ENCODE measurements at places on chromosomes 6 and 20. TPM values are rescaled to one million over a fixed set of nuclear protein-coding genes. Genes with fewer than 3 reads are reported as not detected.
A peak's percentile ranks its signal among the peaks of the same experiment; 100 is the strongest.

RAET1E gene
- not detected for total RNA-seq

SLC44A4 gene
- not detected for total RNA-seq

COL10A1 gene
- total RNA-seq = not detected

NKAIN4 gene
- total RNA-seq = 14.2 TPM

DNA sequence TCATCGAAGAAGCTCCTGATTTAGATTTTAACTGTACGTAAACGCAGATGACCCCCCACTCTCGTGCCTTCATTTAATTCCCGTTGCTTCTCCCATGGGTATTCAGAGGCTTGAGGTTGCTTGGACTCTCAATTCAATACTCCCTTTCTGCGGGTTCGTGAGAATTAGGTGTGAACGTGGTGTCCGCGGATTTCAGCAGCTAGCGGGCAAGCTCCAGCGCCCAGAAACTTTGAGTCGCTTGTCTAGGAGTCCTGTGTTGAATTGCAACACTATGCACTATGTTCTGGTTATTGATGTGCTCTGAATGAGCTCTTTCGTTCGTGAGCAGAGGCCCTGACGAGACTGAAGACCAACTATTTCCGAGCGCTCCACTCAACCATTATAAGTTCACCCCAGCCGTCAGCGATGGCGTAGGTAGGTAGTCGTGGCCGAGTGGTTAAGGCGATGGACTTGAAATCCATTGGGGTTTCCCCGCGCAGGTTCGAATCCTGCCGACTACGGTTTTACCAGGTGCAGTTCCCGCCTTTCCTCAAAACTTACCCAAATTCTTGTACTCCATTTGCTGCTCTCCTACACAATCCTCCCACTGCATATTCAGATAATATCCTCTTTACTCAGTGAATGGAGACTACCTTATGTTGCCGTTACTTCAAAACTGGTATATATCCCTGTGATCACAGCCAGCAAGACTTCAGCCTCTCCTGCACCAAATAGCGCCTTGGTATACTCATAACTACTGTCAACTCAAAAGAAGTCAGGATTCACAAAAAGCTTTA lies 72.6 kb upstream of the ZNF184 start:
- DNase-seq = no peak

DNA sequence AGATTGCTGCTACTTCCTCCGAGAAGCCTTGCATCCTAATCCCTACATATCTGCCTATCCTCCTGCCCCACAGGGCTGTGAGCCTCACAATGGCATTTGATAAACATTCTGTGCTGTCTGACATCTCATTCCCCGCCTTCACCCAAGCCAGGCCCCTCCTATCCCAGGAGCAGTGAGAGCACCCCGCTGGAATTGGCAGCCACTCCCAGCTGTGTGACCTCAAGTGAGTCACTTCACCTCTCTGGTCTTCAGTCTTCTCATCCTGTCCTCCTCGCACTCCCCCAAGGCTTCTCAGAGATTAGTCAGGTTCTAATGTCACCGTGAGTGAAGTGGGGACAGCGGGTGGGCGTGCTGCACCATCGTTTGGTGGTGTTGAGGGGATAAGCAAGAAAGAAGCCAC lies 81.7 kb downstream of the CDH22 start:
- DNase-seq = no peak

- DNase-seq = no peak
These were observed 77.1 kb upstream of the CDYL start for GRCh38 chr6:4698901-4699659.

- DNase-seq = peak; percentile 80
These were observed 163.2 kb upstream of the ZNF337 start for GRCh38 chr20:25859649-25860530.

DNA sequence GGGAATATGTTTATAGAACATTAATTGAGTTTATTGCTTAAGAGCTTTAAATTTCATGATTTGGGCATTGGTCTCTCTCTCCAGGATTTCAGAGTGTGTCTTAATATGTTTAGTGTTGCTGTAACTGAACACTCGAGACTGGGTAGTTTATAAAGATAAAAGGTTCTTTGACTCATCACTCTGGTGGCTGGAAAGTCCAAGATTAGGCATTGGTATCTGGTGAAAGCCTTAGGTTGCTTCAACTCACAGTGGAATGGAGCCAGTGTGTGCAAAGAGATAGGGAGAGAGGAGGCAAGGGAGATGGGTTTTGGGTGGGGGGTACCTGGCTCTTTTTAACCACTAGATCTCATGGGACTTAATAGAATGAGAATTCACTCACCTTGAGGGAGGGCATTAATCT lies 35.6 kb upstream of the DTNBP1 start:
- no peak for DNase-seq

GRCh38 chr6:95099410-95099809 lies 477.9 kb upstream of the MANEA start:
- no peak for DNase-seq

DNA sequence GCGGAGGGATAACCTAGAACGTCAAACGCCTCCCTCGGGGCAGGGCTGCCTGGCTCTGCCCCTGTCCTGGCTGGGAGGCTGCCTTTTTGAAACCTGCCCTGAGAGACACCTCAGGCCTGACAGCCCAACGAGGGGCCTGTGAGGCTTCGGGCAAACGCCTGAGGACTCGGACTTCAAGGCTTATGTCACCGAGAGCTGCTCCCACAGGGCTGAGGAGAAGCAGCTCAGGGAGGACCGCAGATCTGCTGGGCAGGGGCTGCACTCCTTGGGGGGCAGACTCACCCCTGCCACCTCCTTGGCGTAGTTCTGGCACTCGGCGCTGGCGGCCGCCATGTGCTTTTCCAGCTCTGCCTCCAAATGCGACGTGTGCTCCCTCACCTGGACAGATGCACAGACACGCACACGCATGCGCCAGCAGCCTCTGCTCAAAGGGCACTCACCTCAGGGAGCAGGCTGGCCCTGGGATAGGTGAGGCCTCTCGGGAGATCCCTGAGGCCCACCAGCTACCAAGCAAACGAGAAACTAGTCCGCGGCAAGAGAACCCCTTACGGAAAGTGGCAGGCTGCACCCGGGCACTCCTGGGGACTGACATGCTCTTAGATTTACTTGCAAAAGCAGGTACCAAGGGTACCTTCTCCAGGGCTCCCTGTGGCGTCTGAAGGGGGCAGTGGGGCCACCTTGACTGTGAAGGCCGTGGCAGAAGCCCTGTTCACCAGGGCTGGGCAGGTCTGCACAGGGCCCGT lies 49.6 kb downstream of the DSTN start:
- no peak for DNase-seq

GRCh38 chr6:34836008-34836407 lies 44.1 kb downstream of the BLTP3A start:
- DNase-seq = no peak

GRCh38 chr6:30670760-30671527 lies 1.9 kb downstream of the DHX16 start:
- DNase-seq = no peak

GRCh38 chr6:71268735-71269437 lies 19.7 kb upstream of the OGFRL1 start:
- DNase-seq = no peak

- DNase-seq = no peak
These were observed 4.5 kb upstream of the PXMP4 start for GRCh38 chr20:33724439-33725094.

DNA sequence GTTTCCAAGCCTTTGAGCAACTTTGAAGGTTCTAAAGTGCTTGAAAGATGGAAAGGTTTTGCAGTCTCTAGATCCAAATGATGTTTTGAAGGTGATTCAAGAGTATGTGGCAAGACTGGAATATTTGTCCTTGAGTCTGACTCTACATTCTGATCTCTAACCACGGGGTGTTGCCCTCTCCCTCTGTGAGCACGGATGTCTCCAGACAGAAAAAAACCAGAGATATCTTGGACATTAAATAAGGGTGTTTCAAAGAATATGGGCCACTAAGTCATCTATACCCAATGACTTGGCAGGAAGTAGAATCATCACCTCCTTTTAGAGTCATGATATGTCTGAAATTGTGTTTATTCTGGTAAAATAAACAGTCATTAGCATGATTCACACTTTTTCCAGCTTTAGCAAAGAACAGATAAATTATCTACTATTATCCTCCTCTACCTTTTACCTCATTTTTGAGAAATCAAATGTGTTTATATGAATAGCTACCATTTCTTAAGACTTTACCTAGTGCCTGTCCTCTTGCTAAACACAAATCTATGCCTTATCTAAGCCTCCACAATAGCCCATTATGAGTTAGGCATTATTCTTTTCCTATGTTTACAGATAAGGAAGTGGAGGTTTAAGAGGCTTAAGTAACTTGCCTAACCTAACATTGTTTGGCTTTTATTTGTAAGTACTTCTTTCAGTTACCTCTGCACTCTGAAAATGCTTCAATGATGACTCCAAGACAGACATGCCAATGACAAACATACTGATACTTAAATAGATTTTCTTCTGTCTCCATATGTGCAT lies 384.4 kb downstream of the BMP2 start:
- DNase-seq = no peak

DNA sequence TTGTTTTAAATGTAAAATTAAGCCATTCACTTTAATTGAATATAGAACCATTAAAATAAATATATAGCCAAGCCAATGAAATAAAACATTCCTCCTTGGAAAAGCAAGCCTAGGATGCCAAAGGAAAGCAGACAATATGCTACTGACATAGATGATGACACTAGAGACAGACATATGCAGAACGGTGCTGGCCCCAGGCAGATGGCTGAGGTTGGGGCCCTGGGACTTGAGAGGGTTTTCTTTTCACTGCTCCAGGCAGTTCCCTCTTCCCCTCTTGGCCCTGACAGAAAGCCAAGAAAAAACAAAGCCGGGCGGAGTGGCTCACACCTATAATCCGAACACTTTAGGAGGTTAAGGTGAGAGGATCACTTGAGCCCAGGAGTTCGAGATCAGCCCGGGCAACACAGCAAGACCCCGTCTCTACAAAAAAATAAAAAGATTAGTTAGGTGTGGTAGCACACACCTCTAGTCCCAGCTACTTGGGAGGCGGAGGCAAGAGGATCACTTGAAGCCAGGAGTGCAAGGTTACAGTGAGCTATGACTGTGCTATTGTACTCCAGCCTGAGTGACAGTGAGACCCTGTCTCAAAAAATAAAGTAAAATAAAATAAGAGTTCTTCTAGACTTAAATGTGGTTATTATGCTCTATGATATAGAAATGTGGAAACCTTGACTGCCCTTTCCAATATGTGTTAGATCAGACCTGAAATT lies 31.2 kb downstream of the FASTKD5 start:
- DNase-seq = no peak
